ENCODE measurements at places on chromosomes 5 and 9. TPM values are rescaled to one million over a fixed set of nuclear protein-coding genes. Genes with fewer than 3 reads are reported as not detected.

Gene C9
- total RNA-seq, result not detected

Gene SLC4A9
- total RNA-seq, result not detected

Gene SH2D3C
- total RNA-seq, result 70.7 TPM

Gene SLC45A2
- total RNA-seq, result not detected

Gene FCN1
- not detected for total RNA-seq

Gene PGGT1B
- 10.4 TPM for total RNA-seq

Gene SLC34A1
- total RNA-seq, result not detected

Gene SPATA31A3
- not detected for total RNA-seq

Gene GABBR2
- total RNA-seq, result 2.3 TPM

Gene KCNIP1
- 0.20 TPM for total RNA-seq

Gene PCDHGA6
- total RNA-seq, result 0.73 TPM

Gene SRD5A1
- 15.0 TPM for total RNA-seq

Gene OTULINL
- total RNA-seq, result 0.05 TPM

Gene HBEGF
- total RNA-seq, result 90.7 TPM

Gene IFNA21
- not detected for total RNA-seq

Gene PCDHA1
- not detected for total RNA-seq

Gene NUDT12
- total RNA-seq, result 4.0 TPM

Gene ACOT12
- not detected for total RNA-seq

Gene NOTCH1
- total RNA-seq, result 70.4 TPM

Gene NTRK2
- total RNA-seq, result not detected

Gene PCDHA6
- total RNA-seq, result 0.27 TPM

Gene OR13C8
- not detected for total RNA-seq

Gene NMUR2
- total RNA-seq, result not detected

Gene MYOZ3
- 0.05 TPM for total RNA-seq
